ENCODE measurements at places on chromosomes 1 and 21.

DNA sequence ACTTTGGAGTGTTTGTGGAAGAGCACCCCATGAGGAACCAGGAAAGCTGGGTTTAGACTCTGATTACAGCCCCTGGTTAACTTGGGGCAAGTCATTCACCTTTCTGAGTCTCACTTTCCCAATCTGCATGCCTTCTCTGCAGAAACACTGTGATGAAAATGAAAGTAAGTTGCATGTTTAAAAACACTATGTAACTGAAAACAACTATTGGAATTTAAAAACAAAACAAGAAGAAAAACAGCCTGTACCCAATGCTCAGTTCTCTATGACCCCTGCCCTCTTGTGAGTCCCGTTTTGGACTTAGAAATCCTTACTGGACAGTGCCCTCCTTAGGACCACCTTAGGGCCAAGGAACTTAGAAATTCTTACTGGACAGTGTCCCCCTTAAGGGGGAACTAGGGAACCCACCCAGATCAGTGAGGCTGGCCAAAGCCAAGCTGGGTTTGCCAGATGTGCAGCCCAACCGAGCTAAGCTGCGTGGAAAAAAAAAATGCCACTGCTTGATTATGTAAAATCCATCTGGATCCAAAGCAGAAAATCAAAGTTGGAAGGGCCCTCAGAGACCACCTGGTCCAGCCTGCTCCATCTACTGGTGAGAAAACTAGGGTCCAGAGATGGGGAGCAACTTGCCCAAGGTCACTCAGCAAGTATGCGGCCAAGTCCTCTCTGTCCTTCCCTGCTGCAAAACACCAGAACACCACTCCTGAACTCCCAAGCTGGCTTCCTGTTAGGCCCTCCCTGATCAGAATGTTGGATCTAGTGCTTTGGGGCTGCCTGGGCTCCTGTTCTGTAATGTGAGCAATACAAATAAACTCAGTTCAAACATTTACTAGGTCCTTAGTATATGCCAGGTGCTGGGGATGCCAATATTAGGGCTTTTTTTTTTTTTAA, 77.7 kb downstream of the MRPL37 start:
- no peak for DNase-seq

DNA sequence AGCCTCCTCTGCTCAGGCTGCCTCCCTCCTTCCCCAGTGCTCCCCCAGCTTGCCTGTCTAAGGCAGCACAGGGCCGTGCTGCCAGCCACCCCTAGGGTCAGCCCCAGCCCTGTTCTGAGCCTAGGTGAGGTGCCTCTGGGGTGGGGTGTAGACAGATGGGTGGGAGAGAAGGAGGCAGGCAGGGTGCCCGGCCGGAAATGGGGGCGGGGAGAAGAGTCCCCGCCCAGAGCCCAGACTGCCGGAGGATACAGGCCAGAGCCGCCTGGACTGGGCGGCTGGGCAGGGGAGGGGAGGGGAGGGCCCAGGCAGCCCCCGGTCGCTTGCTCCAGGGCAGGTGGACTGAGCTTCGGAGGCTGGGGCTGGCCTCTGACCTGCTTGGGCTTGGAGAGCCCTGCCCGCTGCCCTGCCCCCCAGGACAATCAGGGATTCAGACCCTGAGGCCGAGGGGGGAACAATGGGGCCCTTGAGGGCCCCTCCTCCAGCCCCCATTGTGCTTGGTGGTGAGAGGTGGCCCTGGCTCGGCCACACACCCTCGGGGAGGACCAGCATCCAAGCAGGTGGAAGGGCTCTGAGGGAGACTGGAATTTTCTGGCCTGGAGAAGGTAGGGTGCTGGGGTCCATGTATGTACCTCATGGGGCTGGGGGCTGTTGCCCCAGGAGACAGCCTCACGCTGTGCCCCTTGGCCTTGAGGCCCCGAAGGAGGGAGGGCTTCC, at the start of gene GJC2:
TSS of gene GJC2 (plus strand) at position 525 of the 714 bp plus-strand sequence. CDS start 7,829 bp downstream, outside the sequence.
- DNase-seq, result no peak

- no peak for DNase-seq
Measured at GRCh38 chr1:206908038-206908437, 10.8 kb downstream of the IL24 start.

- DNase-seq, result no peak
Measured at GRCh38 chr1:184052194-184052559, 647 bp downstream of the TSEN15 start.

DNA sequence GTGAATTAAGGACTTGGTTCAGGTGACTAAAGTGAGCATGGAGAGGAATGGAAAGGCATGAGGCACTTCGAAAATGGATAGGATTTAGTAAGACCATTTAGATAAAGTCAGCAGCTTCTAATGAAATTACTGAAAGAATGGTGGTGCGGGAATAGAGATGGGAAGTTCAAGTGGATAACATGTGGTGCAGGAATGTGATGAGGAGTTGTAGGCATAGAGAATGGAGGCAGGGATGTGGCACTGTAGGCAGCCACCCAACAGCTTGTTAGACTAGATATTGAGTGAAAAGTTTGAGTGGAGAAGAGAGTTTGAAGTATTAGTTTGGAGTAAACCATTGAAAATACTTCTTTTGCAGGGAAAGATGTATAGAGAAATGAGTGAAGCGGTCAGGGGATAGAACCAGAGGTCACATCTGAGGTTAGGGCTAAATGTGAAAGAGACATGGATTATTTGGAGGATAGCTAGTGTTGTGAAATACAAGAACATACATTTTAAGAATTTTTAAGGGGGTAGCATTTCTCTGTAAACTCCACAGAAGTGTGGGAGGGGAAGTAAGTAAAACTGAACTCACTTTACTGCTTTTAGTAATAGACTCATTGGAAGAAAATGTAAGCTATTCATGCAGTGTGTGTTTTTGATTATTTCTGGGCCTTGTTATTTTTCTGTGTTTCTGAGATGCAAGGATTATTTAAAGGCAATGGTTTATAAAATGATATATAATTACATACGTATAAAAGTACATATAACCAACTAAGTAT, 46.2 kb downstream of the DYRK1A start:
- DNase-seq, result no peak
